ENCODE measurements at places on chromosomes 16 and 17.

- no peak overlapping the region for H3K4me3 ChIP-seq
- H3K27ac ChIP-seq, result no peak overlapping the region
- peaks cover 17% of the 10 kb centered on the region for H3K27me3 ChIP-seq
- peaks cover 4% of the 10 kb centered on the region for H3K4me1 ChIP-seq
Observed at GRCh38 chr17:76479515-76480060, 12.2 kb downstream of the AANAT start.

DNA sequence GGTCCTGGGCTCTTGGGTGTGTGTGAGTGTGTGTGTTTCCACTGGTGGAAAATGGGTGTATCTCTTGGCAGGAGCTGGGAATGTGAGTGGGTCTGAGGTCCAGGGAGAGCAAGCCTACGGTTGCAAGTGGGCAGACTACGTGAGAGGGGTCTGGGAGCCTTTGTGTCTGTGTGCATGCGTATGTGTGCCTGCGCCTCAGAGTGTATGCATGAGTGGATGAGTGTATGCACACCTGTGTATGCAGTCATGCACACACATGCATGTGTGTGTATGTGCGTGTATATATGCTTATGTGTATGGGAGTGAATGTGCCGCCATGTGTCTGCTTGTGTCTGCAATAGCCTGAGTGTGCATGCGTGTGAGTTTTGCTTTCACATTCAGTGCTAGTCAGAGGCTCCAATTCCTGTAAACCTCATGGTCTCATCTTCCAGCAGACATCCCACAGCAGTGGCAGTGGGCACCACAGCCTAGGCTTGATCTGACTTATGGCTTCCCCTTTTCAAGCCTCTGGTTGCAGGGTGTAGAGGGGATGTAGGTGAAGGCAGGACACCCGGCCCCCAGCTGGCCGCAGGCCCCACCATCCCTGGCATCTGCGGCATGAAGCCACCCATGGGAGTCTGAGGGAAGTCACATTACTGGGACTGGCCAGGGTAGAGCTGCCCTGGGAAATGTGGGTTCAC lies 19.7 kb upstream of the RMI2 start:
- peaks cover 17% of the 10 kb centered on the region for H3K4me1 ChIP-seq
- H3K27me3 ChIP-seq, result peaks cover 4% of the 10 kb centered on the region
- H3K36me3 ChIP-seq, result no peaks in the 10 kb centered on the region
- no peak overlapping the region for H3K4me3 ChIP-seq
- no peak overlapping the region for H3K27ac ChIP-seq

- peaks cover 17% of the 10 kb centered on the region for H3K4me1 ChIP-seq
- no peak overlapping the region for H3K4me3 ChIP-seq
- no peak overlapping the region for H3K27ac ChIP-seq
- peaks cover 30% of the 10 kb centered on the region for H3K36me3 ChIP-seq
- peaks cover 8% of the 10 kb centered on the region for H3K27me3 ChIP-seq
Observed at GRCh38 chr17:1650731-1651558, 1.3 kb upstream of the RILP start.

DNA sequence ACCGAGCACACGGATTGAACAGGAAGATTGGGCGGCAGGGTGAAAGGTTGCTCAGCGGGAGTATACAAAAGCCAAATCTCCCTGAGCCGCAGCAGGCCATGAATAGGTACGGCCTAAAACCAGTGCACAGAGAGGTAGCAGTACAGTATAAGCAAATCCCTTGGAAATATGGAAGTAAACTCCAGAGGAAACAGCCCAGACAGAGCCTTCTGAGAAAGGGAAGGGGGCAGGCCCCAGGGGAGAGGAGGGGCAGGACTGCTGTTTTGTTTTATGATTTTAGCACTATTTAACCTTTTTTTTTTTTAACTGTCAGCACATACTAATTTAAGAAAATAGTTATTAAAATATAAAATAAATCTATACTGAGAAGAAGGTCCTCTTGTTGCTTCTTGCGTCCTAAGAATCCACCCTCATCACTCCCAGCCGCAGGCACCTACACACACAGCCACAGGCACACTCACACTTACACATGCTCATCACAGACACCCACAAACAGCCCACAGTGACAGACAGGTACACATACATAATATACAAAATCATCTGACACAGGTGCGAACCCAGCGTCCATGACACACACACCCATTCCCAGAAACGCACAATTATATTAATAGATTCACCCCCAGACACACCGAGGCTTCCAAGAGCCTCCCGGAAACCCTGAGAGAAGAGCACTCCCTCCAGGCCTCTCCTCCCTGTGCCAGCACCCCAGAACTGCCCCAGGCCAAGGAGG lies 12.8 kb downstream of the PLXDC1 start:
- H3K27ac ChIP-seq, result no peak overlapping the region
- DNase-seq, result no peak
- no peaks in the 10 kb centered on the region for H3K27me3 ChIP-seq
- no peaks in the 10 kb centered on the region for H3K36me3 ChIP-seq
- no peak overlapping the region for H3K4me3 ChIP-seq
- peaks cover 15% of the 10 kb centered on the region for H3K4me1 ChIP-seq

DNA sequence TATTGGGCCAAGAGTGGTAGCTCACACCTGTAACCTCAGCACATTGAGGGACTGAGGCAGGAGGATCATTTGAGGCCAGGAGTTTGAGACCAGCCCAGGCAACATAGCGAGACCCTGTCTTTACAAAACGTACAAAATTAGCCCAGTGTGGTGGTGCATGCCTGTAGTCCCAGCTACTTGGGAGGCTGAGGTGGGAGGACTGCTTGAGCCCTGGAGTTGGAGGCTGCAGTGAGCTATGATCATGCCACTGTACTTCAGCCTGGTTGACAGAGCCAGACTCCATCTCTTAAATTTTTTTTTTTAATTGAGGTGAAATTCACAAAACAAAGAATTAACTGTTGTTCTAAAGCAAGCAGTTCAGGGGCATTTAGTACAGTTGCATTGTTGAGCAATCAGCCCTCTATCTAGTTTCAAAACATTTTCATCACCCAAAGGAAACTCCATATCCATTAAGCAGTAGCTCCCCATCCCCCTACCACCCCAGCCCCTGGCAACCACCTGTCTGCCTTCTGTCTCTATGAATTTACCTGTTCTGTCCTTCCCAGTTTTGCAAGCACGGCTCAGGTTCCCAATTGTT lies 15.6 kb downstream of the SNX29 start:
- H3K36me3 ChIP-seq, result no peaks in the 10 kb centered on the region
- H3K27ac ChIP-seq, result no peak overlapping the region
- no peaks in the 10 kb centered on the region for H3K27me3 ChIP-seq
- peaks cover 10% of the 10 kb centered on the region for H3K4me1 ChIP-seq
- DNase-seq, result no peak
- H3K4me3 ChIP-seq, result no peak overlapping the region

DNA sequence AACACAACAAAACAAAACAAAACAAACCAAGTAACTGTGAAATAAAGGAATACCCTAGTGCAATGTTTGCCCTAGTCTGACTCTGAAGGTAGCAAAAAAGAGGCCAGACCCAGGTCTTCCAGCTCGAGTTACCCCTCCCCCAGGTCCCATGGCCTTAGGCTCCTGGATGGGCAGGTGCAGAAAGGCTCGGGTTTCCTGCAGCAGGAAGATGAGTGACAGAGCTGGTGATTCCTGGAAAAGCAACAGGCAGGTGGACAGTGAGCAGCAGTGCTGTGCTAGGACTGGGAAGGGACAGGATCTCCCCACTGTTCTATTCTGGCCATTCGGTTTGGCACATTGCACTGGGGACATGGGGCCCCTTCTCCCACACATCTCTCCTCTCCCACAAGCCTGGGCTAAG lies 42.9 kb upstream of the MRTFB start:
- H3K36me3 ChIP-seq, result no peaks in the 10 kb centered on the region
- H3K27ac ChIP-seq, result no peak overlapping the region
- H3K27me3 ChIP-seq, result peaks cover 2% of the 10 kb centered on the region
- no peak overlapping the region for H3K4me3 ChIP-seq

DNA sequence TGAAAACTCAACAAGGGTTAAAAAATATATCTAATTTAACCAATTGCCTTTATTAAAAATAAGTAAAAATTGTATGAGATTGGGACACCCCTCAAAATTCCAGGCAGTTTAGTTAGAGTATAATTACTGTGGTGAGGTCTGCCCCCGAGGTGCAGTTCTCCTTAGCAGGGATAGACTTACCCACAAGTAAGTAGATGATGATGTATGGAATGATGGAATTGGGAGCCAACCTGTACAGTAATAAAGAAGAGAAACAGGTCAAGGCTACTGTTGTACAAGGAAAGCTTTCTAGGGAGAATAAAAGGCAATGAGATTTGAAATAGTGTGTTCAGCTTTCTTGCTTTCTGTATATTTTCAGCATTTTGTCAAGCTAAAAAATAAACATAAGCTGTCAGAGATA lies 1.8 kb downstream of the LDAF1 start:
- H3K27ac ChIP-seq, result no peak overlapping the region
- H3K36me3 ChIP-seq, result peaks cover 10% of the 10 kb centered on the region
- no peaks in the 10 kb centered on the region for H3K4me1 ChIP-seq
- peaks cover 6% of the 10 kb centered on the region for H3K27me3 ChIP-seq
- DNase-seq, result no peak

GRCh38 chr17:81034779-81035520 lies at the start of gene BAIAP2:
BAIAP2 (plus strand) TSS chr17:81035151; CDS start chr17:81035255, 104 bp downstream.
- H3K36me3 ChIP-seq, result peaks cover 36% of the 10 kb centered on the region
- H3K4me3 ChIP-seq, result peak within 1 kb of the TSS; percentile 98
- peaks cover 48% of the 10 kb centered on the region for H3K4me1 ChIP-seq
- peaks cover 20% of the 10 kb centered on the region for H3K27me3 ChIP-seq
- H3K27ac ChIP-seq, result peak within 1 kb of the TSS; percentile 91

- peaks cover 44% of the 10 kb centered on the region for H3K4me1 ChIP-seq
- H3K36me3 ChIP-seq, result peaks cover 6% of the 10 kb centered on the region
- peak overlapping the region; percentile 70 for H3K27ac ChIP-seq
- H3K4me3 ChIP-seq, result no peak overlapping the region
- DNase-seq, result no peak
Observed at GRCh38 chr17:29710520-29710884, 87.8 kb upstream of the CORO6 start.

DNA sequence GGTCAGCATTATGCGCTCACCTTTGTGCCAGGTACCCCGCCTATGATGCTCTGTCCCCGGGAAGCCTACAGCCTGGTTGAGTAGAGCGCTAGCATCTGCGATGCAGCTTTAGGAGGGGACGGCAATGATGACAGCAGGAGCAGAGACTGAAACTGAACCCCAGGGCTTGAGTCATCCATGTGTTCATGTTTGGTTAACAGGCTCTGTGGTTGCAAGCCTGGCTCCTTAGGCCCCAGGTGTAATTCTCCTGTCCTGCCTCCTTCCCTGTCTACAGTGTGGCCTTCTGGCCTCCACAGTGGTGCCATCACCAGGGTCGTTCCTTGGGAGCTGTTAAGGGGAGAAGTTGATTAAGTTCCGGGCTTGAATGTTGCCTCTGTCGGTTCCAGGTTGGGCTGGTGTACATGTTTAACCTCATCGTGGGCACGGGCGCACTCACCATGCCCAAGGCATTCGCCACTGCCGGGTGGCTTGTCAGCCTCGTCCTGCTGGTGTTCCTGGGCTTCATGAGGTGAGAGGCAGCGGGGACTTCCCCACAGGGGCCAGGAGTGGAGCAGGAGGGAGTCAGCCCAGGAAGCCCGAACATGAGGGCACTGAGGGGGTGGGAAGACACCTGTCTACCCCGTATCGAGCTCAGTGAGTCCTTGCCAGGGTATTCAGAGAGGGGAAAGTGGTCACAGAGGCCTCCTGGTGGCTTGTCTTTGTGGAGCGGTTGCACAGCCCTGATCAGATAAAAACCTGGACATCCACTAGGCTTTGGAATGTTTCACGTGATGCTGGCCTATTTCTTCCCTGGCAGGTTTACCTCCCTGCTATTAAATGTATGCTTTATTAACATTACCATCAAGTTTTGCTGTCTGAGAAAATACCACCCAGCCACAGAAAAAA lies 9.2 kb upstream of the NAT9 start:
- H3K36me3 ChIP-seq, result peaks cover 31% of the 10 kb centered on the region
- H3K27ac ChIP-seq, result no peak overlapping the region
- no peak for DNase-seq
- peaks cover 9% of the 10 kb centered on the region for H3K27me3 ChIP-seq

GRCh38 chr17:36482611-36483504 lies 3.6 kb upstream of the ZNHIT3 start:
- H3K4me1 ChIP-seq, result peaks cover 23% of the 10 kb centered on the region
- DNase-seq, result peak; percentile 95
- peaks cover 9% of the 10 kb centered on the region for H3K27me3 ChIP-seq
- peak overlapping the region; percentile 37 for H3K4me3 ChIP-seq

DNA sequence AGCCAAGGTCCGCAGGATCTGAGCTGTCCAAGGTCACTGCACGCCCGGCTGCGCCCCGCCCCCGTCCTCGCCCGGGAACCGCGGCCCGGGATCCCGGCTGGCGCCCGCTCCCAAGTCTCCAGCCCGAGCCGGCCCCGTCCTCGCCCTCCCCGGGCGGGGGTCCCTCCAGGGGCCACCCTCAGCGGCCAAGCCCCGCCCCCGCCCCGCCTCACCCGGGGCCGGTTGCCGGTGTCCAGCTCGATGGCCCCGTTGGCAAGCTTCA lies 216 bp downstream of the VPS9D1 start:
- H3K4me1 ChIP-seq, result peaks cover 13% of the 10 kb centered on the region
- no peak overlapping the region for H3K27ac ChIP-seq
- peaks cover 23% of the 10 kb centered on the region for H3K27me3 ChIP-seq
- peaks cover 11% of the 10 kb centered on the region for H3K36me3 ChIP-seq

DNA sequence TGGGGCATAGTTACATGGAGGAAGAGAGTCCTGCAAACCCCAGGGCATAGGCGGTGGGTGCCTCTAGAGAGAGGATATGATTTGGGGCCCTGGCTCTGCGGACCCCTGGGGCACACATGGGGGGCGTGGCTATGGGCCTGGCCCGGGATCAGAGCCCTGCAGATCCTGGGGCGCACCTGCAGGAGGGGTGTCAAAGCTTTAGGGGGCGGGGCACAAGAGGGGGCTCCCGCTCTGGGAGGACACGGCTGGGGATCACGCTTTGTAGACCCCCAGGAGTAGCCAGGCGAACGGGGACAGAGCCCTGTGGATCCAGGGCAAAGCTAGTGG lies 497 bp downstream of the BCL7C start:
- peak overlapping the region; percentile 92 for H3K4me3 ChIP-seq
- DNase-seq, result no peak
- peaks cover 28% of the 10 kb centered on the region for H3K36me3 ChIP-seq
- H3K27me3 ChIP-seq, result peaks cover 29% of the 10 kb centered on the region
- H3K4me1 ChIP-seq, result peaks cover 34% of the 10 kb centered on the region

DNA sequence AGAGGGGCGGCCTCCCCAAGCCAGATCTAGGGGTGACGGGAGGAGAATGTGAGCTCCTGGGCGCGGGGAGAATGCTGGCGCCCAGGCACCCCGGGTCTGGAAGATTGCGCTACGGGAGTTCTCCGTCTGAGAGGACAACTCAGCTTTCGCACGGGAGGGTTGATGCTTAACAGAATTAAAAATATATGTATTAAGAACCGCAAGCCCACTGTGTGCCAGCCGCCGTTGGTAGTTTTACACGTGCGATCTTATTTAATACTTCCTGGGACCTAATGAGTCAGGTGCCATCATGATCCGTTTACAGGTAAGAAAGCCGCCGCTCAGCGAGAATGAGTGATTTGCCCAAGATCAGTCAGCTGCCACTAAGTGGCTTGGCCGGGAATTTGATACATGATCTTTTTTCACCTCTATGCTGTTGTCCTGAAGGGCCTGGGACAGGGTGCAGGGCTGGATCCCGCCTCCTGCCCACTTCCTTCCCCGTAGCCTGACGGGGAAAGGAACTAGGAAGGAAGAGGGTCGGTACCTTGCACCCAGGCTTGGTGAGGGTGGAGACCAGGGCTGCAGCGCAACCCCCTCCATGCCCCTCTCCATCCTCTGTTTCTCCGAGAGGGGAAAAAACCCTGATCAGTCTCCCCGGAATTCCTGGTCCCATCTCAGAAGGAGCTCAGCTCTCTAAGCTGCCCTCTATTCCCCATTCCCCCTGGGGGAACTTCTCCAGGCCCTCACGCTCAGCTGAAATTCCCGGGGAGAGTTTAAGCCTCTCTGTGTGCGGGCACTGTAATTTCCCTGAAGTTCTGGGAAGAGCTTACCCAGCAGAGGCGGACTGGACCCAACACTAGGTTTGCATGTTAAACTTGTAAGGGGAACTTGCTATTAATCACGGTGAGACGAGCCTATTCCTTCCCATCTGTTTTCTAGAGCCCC lies 983 bp downstream of the VAT1L start:
- peaks cover 8% of the 10 kb centered on the region for H3K4me1 ChIP-seq
- H3K27me3 ChIP-seq, result peaks cover 6% of the 10 kb centered on the region
- no peaks in the 10 kb centered on the region for H3K36me3 ChIP-seq
- no peak overlapping the region for H3K27ac ChIP-seq
- no peak overlapping the region for H3K4me3 ChIP-seq
